HAP-1 (cell line): ENCODE measurements at places on chromosomes 7 and 10.

GRCh38 chr7:55128693-55129394 is 110.0 kb downstream of the EGFR start:
- no peak for DNase-seq

- DNase-seq = no peak
Observed at GRCh38 chr7:64876792-64877713, 26.0 kb upstream of the ZNF273 start.

- no peak for DNase-seq
Observed at GRCh38 chr7:96685755-96686154, 23.9 kb downstream of the SEM1 start.

GRCh38 chr7:112010109-112010508 is 196.1 kb downstream of the DOCK4 start:
- DNase-seq = no peak

- no peak for DNase-seq
Observed at GRCh38 chr10:13716081-13717071, 129.6 kb downstream of the PRPF18 start.
